ENCODE measurements at places on chromosomes 4 and X.

DNA sequence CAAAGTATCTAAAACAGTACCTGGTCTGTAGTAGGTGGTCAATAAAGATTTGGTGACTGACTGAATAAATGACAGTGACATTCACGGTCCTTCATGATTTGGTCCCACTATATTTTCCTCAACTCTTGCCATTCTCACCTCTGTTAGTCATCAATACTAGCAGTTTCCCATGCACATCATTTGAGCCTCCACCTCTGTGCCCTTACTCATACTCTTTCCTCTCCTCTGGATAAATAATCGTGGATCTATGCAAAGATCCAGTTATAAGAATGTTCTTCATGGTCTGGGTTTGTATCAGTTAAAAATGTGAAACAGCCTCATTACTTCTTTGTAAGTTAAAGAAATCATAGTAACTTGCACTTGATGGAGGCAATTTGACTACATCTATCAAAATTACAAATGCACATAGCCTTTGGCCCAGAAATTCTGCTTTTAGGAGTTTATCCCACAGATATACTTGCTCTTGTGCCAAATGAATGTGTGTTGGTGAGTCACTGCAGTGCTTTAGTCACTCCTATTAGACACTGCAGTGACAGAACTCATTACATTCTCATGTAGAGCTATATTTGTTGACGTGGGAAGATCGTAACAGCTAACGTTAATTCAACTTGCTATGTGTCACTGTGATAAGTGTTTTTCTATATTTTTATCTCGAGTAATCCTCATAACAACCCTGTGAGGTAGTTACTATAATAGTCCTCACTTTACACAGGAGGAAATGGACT lies 121.9 kb upstream of the SMIM10 start:
- no peak for DNase-seq

GRCh38 chr4:84176016-84176415 lies 323.1 kb downstream of the NKX6-1 start:
- no peak for DNase-seq

DNA sequence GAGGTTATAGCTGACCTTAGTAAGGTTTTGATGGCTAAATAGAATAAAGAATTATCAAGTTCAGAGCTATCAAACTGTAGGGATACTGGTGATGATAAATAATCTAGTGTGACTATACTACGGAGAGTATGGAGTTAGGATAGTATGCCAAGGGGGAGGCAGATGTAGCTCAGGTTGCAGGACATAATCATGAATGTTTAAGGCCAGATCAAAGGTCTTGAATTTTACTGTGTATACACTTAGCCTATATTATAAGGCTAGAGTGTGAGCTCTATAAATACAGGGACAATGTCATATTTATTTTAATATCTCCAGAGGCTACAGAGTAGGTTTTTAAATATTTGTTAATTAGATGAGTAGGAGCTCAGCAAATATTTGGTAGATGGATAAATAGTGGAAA lies 131.1 kb upstream of the STIM2 start:
- no peak for DNase-seq

- no peak for DNase-seq
Measured at GRCh38 chr4:37531151-37531550, 155.0 kb downstream of the RELL1 start.

DNA sequence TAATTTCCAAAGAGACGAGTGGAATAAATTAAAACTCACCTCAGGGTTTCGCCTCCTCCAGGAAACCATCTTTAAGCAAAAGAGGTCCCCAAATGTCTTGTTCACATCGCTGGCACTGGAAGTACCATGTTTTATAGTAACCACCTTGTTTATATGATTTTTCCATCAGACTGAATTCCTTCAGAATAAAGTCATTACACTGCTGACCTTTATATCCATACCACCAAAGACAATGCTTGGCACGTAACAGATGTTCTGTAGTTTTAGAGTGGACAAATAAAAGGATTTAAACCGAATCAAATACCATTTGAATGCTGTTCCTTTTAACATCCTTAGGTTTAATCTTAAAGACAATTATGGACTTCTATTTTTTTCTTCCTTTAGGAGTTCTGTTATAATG lies 4.7 kb downstream of the NUDT6 start:
- no peak for DNase-seq

DNA sequence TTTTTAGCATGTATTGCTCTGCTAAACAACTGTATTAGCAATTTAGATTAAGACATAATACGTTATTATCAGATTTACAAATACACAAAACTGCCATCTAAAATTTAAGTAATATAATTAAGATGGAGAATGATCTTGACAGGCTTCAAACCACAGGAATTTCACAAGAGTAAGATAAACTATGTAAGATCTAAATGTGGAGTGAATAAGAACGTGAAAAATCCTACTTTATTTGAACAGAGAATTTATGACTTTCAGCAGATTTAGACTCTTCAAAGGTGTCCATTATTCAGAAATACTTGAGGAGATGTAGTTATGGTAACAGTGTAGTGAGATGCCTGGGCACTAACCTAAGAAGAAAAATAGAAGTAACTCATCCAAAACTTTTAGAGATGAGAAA lies 73.2 kb downstream of the SLC4A4 start:
- no peak for DNase-seq

- no peak for DNase-seq
Measured at GRCh38 chrX:40084471-40085101, 13.2 kb downstream of the BCOR start.

DNA sequence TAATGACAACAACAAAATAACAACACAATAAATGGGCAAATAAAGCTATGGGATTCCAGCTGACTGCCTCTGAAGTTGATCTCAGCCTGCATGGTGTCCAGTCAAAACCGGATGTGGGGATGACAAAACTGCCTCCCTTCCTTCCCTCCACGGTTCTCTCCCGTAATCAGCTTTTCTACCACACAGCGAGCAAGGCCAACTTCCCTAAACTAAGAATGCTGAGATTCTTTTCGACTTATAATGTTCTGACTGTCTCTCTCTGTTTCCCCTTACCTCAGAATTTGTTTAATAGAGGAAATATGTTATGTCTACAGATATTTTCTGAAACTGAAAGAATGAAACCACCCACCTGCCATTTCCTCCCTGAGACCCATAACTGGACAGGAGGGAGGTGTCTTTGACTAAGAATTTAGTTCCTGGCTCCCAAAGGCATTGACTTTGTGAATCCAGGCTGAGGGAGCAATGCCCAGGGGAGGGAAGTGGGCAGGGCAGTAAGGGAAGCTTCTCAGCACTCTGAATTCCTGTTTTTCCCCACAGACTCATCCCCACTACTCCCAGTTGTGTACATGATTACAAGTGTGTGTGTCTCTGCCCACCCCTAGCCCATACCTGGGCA lies 1.0 kb upstream of the TLR1 start:
- no peak for DNase-seq

- DNase-seq, result no peak
Measured at GRCh38 chrX:51420610-51421009, 75.8 kb downstream of the NUDT11 start.

DNA sequence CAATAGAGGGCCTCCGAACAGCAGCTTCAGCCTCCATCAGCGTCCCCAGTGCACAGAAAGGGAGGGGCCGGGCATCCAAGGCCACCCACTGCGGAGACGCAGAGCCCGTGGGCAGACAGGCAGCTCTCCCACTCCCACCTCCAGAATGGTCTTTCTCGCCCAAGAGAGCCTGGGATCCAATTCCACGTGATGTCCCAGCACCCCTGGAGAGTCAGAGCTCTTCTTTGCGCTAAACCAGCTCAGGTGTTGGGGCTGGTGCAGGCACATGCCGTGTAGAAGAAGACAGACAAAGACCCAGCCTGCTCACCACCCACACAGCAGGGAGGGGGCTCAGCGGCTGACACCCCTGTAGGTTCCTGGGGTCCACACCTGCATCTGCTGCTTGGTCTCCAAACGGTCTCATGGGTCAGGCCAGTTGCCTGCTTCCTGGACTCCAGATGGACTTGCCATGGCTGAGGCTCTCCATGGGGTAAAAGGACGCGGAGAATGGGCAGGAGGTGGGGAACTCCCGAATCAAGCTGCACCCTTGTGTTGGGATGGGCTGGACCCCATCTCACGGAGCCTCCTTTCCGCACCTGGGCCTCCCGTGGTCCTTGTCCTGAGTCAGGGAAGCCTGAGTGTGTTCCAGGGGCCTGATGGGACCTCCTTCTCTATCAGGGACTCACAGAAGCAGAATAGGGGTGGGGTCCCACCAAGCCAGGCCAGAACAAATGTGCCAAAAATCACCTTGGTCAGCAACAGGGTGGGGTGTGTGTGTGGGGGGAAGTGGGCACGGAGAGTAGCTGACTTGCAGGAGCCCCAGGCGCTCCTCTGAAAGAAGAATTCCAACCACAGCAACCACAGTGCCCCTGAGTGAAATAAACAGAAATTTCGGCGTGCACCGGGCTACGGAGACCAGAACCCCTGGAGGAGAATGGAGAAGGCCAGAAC lies 11.6 kb upstream of the ASMTL start:
- no peak for DNase-seq

GRCh38 chrX:3307881-3308280 lies 38.6 kb downstream of the MXRA5 start:
- no peak for DNase-seq

DNA sequence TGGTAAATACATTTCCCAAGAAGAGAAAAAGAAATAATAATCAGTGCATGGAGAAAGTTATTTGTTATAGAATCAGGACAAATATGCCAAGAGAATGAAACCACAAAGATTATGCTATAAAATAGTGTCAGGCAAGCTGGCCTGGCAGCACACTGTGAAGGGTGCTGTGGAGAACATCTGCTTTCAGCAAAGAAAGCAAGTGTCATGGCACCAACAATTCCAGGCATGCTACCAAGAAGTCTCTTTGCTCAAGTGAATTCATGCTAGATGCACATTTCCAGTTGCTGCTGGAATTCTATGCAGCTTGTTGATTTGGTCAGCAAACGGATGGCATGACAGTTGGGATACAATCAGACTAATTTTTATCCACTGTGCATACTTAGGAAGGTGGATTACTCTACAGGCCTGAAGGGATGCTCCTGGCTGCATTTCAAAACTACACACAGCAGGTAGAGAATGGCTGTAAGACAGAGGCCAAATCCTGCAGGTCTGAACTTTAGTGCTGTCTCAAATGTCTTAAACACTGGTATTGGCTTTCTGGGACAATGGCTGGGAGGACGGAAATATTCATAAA lies 154.6 kb upstream of the FAT1 start:
- no peak for DNase-seq

- no peak for DNase-seq
Measured at GRCh38 chr4:26459756-26460530, 30.3 kb downstream of the CCKAR start.

- DNase-seq, result no peak
Measured at GRCh38 chr4:41517747-41518146, 20.2 kb upstream of the LIMCH1 start.

- DNase-seq, result no peak
Measured at GRCh38 chr4:11732155-11732554, 303.5 kb upstream of the HS3ST1 start.

DNA sequence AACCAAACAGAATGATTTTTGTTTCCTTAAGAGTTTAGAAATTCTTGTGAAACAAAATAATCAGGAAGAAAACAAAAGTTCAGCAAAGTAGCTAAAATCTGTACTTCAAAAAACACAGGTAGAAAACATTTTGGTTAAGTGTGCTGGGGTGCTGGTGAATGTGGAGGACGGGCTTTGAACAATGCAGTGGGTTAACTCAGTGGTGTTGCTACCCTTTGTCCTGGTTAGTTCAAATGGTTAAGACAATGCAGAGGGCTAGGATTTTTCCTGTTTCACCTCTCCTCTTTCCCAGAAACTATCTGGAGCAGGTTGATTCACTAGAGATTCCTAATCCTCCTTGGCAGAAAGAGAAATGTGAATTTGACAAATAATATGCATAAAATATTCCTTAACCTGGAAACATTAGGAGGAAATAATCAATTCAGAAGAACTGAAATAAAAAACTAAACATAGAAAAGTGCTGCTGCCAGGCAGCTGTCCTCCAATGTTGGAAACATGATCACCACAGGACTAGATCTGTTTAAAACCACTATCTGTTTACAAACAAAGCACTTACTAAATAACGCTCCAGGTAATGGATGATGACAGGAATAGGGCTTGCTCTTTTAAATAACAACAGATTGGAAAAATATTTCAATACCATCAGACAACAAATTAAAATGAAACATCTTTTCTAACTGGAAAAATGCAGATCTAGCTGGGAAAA lies 148.9 kb downstream of the MAML3 start:
- no peak for DNase-seq

DNA sequence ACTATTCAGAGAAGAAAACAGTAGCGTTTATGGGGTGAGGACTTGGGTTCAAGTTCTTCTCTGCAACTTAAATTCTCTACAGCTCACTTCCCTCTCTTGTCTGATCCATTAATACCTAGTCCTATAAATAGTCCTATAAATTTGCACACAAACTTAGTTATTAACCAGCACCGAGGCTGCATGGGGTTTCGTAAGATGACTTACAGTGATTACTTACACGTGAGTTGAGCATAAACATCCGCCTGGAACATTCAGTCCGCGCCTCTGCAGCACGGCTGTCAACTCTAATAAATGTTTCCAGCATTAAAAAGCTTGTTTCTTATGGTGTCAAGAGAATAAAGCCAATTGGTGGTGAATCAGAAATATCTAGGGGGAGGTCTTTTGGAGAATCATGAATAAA lies 103.0 kb upstream of the ENPP6 start:
- no peak for DNase-seq

DNA sequence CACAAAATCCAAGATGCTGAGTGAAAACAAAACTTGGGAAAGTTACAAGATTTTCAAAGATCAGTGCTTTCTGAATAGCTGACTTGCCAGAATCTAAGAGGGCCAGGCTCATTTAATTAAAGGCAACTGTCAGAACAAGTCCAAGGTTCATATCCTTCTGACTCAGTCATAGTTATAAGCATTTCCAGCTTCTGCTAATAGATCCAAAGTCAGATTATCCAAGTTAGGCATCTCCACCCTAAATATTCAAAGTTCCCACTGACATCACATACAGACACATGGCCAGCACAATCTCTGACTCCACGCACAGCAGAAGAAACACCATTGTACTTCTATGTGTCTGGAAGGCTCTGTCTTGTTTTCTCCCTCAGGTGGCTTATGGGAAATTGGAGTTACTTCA lies 41.8 kb downstream of the GASK1B start:
- no peak for DNase-seq

DNA sequence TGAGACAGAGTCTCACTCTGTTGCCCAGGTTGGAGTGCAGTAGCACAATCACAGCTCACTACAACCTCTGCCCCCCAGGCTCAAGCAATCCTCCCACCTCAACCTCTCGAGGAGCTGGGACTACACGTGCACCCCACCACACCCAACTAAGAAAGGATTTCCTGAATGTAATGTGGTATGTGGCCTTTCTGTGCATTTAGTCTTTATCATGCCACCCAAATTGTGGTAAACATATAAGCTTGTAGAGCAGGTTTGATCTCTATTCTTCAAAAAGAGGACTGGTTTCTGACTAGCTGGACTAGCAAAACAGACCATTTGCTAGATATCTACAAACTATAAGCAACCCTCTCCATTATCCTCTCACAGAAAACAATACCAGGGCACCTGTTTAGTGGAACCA lies 33.6 kb downstream of the ELOVL6 start:
- no peak for DNase-seq
